Neural progenitor cell (in vitro differentiated cells): ENCODE measurements at places on chromosomes 12 and 14.

DNA sequence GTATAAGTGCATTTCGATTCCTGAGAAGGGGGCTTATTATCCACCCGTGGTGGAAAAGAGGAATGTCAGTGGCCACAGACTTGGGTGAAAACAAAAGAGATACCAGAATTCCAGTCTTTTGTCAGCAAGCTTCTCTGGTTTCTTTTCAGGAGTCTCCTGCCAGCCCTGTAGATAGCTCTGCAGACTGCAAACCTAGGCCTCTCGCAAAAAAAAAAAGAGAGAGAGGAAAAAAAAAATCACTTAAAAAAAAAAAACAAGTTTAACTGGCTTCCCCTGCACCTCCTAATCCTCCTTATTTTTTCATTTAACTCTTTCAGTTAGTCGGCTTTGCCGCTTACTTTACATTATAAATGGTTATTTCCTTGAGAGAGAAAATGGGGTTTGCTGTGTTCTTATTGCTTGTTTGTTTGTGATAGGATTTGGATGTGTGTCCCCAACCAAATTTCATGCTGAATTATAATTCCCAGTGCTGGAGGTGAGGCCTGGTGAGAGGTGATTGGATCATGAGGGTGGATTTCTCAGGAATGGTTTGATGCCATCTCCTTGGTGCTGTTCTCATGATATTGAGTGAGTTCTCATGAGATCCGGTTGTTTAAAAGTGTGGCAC lies 170.0 kb downstream of the BCL11B start:
- DNase-seq: peak; percentile 50

- DNase-seq: no peak
Measured at GRCh38 chr12:46174061-46174662, 94.7 kb downstream of the SLC38A1 start.

DNA sequence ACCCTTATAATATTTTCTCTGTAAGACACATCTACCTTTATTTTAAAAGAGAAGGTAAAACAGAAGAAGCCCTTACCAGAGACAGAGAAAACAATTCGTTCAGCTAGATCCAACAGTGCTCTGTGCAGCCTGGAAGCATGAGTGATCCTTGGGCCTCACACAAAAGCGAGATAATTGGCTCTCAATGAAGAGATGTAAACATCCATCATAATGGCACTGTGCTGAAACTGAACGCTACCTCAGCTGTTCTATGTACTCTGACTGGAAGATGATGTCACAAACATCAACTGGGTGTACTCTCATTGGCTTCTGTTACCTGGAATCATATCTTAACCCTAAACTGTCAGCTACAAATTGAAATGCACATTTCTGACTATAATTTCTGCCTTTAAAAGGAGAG lies at the start of gene MGAT4C:
Gene MGAT4C, minus strand, starts transcription at position 229 of the 400 bp plus-strand sequence.
- DNase-seq: peak; percentile 39

GRCh38 chr14:91873471-91874415 lies 6.4 kb upstream of the TC2N start:
- no peak for DNase-seq

GRCh38 chr12:78037707-78038106 lies 207.0 kb downstream of the NAV3 start:
- DNase-seq: no peak

DNA sequence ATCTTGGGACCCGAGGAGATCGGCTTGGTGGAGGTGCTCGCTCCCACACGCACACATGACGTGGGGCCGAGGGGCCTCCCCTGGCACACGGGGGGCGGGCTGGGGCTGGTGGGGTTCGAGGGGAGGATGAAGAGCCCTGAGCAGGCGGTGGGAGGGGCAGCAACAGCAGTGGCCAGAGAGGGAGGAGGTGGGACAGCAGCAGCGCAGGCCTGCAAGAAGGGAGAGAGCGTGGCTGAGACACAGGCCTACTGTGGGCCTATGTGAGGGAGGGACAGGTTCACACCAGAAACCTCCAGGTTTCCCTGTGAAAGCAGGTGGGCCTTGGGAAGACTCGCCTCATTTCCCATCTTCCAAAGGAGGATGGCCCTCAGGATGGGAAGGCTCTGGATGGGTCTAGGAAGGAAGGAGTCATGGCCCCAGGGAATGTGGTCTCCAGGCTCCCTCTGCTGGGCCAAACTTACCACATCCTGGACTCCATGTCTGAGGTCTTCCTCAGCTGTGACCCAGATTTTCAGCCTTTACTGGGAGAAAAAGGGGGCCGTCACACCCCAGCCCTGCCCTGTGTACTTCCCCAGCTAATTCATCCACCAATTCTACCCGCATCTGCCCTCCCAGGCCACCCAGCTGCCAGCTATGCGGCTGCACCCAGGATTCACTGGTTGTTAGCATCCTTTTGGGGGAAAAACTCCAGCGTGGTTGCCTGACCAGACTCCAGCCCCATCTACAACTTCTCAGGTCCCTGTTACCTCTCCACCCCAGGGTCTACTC lies 2.8 kb downstream of the PIANP start:
- DNase-seq: peak; percentile 72

DNA sequence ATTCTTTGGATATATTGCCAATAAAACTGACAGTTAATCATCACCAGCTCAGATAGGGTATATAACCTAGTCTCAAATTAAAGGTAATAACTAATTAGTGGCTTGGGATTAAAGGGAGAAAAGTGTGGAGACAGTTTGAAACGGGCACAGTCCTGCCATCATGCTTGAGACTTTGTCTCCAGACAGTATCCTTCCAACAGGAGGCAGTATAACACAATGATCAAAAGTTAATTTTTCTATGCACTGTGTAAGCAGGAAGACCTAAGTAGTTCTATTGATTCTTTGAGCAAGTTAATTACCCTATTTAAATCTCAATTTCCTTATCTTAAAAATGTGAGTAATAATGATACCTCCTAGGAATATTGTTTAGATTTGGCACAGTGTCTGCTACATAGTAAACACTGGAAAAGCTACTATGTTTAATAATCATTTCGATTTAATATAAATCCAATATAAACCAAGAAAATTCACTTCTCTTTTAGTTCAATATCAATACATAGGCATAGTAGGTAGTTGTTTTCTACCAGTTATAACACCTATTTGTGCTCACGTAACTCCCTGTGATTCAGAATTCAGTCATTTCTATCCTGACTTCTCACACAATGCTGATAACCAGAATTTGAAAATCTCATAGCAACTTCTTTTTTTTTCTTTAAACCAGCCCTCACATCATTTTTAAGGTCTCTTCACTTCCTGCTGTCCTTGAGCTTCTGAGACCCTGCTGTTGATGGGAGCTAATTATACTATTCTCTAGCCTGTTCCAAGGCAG lies 53.7 kb downstream of the GALNT4 start:
- peak; percentile 61 for DNase-seq

DNA sequence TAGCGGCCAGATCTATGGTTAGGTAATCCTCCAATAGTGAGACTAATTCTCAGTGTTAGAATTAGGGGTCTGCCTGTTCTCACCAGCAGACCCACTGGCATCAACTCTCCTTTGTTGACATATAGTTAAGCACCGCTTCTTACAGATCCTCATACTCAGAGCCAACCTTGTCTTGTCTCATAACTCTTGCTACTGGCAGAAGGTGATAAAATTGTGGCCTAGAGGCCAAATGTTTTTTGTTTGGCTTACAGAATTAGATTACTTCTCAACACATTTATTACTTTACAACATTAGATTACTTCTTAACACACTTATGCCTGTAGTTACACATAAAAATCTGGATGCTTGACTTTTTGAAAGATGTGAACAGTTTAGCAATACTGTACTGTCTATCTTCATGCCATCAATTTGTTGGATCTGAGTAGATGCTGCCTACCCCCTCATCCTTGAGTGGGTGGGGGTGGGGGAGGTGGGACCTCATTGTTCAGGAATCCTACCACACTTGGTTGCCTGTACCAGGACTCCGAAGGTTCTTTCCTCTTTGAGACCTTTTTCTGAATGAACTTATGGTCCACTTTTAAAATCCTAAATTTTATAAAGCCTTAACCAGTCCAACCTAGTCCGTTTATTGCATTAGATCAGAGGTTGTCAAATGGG lies 7.0 kb downstream of the MTHFD1 start:
- no peak for DNase-seq

GRCh38 chr14:68231898-68232297 lies 412.3 kb downstream of the RAD51B start:
- DNase-seq: no peak

DNA sequence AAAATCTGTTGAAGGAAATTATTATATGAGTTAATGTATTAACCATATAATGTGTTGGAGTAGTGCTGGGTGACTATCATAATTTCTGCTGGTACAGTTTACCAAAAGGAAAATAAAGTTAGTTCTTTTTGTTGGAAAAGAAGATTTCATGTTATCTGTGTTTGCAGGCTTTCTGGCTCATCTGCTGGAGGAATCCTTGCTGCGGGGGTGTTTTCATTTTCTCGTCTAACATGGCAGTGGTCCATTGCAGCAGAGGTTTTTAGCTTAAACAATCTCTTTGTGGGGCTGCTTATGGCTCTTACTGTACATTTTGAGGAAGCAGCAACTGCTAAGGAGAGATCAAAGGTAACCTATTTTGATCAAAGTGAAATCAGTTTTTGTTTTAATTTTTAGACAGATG lies 24.1 kb downstream of the TMEM260 start:
- no peak for DNase-seq

DNA sequence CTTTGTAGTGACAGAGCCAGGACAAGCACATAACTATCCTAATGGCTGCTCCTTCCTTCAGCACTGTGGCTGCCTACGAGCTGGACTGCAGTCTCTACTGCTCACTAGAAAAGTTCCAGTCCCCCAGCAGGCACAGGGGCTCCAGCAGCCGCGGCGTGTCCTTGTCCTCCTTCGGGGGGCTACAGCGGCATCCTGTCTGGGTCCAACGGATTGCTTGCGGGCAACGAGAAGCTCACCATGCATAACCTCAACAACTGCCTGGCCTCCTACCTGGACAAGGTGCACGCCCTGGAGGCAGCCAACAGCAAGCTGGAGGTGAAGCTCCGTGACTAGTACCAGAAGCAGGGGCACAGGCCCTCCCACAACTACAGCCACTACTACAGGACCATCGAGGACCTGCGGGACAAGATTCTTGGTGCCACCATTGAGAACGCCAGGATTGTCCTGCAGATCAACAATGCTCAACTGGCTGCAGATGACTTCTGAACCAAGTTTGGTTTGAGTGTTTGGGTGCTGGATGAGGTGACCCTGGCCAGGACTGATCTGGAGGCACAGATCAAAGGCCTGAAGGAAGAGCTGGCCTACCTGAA lies 169.4 kb downstream of the NDUFA12 start:
- no peak for DNase-seq

- DNase-seq: no peak
Measured at GRCh38 chr12:13947276-13947946, 34.0 kb downstream of the GRIN2B start.
